ENCODE measurements at places on chromosomes 5 and 9.

GRCh38 chr5:10288592-10289219 is 19.0 kb downstream of the CMBL start:
- DNase-seq = peak; percentile 51

- no peak for DNase-seq
Measured at GRCh38 chr9:84924266-84924665, 254.7 kb downstream of the NTRK2 start.

DNA sequence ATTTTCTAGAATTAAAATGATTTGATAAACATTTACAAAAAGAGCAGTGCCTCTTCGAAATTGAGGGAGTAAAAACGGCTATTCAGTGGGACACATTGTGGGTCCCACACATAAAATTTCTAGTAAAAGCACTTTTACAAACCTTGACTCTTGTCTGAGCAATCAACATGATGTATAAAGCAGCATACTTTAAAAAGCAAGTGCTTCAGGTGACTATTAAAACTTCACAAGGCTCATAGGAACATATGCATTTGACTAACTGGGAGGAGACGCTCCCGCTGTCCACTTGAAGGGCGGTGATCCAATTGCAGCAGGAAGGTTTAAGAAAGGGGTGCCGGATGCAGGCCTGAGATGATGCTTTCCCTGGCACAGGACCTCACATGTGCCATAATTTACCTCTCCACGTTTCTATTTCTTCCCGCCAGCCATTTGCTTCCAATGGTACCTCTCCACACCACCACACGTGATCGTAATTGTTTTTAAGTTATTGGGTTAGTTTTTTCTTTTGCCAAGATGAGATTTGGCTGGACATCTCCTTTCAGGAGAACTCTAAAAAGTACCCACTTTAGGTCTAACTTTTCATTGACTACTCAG is 1.8 kb downstream of the MCTP1 start:
- no peak for DNase-seq

DNA sequence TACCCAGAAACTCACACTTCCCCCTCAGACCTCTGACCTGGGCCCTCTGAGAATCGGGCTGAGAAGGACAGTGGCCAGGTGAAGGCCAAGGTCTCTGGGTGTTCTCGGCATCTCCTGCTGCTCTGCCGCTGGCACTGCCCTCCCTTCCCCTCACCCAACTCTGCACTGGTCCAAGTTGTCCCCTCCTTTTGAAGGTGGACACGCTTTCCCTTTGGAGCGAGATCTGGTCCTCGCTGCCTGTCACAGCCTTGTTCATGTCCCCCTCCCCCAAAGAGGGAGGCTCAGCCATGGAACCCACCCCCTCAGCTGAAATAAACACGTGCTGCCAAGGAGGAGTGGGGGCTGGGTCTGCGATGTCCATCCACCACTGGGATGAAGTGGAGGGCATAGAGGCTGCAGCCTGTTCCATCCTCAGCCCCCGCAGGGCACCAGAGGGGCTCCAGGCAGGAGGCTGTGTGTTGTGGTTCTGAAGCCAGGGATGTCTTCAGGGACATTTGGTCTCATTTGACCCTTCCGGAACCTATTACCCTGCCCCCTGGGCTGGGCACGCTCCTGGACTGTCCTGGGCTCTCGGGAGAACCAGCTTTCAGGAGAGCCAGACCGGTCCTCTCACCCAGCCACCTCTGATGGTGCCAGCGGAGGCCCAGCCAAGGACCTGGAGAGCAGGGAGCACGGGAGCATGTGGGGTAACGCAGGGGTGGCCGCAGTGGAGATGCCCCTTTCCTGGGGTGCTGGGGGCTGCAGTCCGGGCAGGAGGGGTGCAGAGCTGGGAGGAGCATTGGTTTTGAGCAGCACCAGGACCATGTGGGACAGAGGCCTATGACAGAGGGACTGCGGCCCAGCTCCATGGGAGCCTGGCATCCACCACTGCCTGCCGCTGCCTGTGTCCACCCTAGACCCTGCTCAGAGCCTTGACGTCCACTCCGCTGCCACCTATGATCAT is 4.7 kb upstream of the LCN2 start:
- no peak for DNase-seq

GRCh38 chr9:81559709-81560108 is 129.6 kb downstream of the TLE1 start:
- DNase-seq = no peak

GRCh38 chr5:31898036-31898632 is 259.2 kb downstream of the PDZD2 start:
- DNase-seq = no peak

DNA sequence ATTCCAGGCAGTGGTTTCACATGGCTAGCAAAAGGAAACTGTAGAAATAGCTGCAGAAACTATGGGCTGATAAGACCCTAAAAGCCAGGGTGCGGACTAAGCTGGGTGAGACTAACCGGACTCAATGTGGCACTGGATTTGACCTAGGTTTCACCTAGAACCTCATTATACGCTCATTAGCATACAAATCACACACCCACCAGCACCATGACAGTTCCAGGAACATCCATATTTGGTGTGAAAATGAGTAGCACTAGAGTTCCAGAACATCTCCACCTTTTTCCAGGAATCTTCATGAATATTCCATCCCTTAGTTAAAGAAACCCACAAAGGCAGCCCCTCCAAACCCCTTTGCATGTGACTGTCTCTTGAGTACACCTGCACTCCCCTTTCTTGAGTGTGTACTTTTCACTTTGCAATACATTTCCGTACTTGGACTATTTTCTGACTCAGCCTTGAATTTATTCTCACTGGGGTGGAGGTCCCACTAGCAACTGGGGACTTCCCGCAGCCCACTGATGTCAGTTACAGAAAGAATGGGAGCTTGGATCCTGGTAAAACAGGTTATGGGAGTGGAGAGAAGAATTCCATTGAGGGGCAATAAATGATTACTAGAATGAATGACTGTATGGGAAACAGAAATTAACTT is 58.0 kb upstream of the SPATA31C2 start:
- DNase-seq = no peak

GRCh38 chr5:113232667-113233066 is 202.1 kb downstream of the TSSK1B start:
- DNase-seq = peak; percentile 48

- DNase-seq = no peak
Measured at GRCh38 chr5:172402531-172403188, 51.7 kb downstream of the SH3PXD2B start.

DNA sequence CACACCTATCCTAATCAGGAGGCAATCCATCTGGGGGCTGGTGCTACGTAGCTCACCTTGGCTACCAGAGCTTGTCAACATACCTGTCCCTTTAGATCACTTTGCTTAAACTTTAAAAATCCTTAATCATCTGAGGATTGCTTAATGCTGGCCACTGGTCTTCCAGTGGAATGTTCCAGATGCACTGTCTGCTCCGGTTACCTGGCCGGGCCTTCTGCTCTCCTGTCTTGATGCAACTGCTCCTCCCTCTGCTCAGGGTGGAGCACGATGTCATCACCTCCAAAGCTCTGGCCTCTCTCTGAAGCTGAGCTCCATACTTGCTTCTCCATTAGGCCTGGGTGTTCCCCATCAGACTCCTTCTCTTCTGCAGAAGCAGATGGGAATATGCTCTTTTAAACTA is 106.5 kb upstream of the OTULINL start:
- no peak for DNase-seq

- DNase-seq = no peak
Measured at GRCh38 chr5:90170261-90170660, 239.3 kb downstream of the CETN3 start.

GRCh38 chr9:68817079-68817875 is 112.2 kb downstream of the PIP5K1B start:
- no peak for DNase-seq

- no peak for DNase-seq
Measured at GRCh38 chr5:65873181-65873750, 53.1 kb upstream of the ERBIN start.

DNA sequence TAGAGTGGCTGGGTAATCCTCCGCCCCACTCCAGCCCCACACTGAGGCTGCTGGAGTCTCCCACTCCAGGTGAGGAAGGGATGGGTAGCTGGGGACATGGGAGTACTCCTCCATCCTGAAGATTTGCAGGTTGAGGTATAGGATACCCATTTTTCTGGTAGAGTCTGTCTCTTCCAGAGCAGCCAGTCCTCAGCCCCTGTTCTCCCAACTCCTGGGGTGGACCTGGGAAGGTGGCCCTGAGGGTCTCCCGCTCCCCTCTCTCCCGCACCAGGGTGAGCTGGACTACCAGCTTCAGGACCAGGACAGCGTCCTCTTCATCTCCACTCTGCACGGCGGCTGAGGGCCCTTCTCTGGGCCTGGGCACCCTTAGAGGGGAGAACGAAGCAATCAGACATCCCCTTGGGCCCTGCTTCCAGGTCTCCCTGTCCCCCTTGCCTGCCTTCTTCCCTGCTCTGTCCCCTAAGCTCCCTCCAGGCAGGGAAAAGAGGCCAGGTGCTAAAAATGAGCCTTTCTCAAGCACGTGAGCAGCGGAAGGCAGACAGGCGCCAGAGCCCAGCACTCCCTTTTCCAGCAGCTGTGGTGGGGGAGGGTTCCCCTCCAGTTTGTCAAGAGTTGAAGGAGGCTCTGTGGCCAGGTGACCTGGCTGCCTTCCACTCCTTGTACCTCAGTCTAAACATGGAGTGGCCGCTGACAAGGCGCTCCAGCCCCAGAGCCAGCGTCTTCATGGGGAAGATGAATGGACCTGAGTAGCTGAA is 18.4 kb downstream of the URM1 start:
- no peak for DNase-seq

GRCh38 chr9:100686420-100686819 is 108.5 kb downstream of the CAVIN4 start:
- DNase-seq = no peak

DNA sequence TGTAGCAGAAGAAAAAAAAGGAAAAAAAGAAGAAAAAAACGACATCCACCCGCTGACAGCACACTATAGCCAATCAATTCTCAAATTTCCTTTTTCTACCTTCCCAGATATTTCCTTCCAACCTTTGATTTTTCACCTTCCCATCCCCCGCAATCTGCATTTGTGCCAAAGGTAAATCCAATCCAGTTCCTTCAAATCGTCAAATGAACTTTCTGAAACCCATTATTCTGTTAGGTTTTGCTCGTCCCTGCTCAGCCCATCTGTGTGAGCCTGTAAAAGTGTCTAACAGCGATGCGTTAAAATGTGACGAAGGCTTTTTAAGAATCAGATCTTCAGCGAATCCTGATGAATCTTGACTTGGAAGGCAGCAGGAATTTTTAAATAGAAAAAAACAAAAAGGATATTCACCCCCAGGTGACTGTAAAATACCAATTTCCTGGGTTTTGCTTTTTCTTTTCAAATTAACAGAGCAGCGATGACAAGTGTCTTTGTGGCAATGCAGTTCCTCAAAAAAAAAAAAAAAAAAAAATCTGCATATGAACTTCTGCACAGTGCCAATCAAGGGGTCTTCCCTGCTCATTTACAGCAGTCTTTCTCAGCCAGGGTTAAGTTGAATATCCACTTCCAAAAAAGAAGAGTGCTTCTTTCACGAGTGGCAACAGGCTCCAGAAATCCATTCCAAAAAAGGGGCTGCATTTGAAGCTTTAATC is 367 bp upstream of the SHC3 start:
- no peak for DNase-seq

GRCh38 chr5:9338796-9339195 is 207.1 kb downstream of the SEMA5A start:
- no peak for DNase-seq

- DNase-seq = peak; percentile 43
Measured at GRCh38 chr9:75087289-75087823, 599 bp downstream of the NMRK1 start.

- no peak for DNase-seq
Measured at GRCh38 chr9:118008246-118008645, 304.0 kb downstream of the TLR4 start.

GRCh38 chr5:74367241-74367733 is 273.2 kb downstream of the ENC1 start:
- no peak for DNase-seq

DNA sequence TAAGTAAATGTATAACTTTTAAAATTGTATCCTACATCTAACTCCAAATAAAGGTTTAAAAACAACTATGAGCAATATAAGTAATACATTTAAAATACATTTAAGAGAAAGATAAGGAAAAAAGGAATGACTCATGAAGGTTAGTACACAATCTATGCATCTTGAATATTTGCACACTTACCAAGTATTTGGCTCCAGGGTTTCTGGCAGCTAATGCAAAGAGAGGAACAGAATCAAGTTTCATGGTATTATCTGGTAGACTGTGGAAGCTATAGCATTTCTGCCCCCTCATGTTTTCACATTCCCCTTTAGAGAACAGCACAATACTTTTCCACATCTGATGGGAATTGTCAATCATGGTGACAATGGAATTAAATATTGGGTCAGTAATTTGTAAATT is 132.1 kb downstream of the COX7C start:
- no peak for DNase-seq

- DNase-seq = no peak
Measured at GRCh38 chr9:124680049-124680448, 91.1 kb downstream of the NR6A1 start.

- DNase-seq = no peak
Measured at GRCh38 chr9:124290743-124291554, 33.2 kb downstream of the NEK6 start.

GRCh38 chr9:127801955-127802575 is 617 bp upstream of the FPGS start:
- DNase-seq = no peak

DNA sequence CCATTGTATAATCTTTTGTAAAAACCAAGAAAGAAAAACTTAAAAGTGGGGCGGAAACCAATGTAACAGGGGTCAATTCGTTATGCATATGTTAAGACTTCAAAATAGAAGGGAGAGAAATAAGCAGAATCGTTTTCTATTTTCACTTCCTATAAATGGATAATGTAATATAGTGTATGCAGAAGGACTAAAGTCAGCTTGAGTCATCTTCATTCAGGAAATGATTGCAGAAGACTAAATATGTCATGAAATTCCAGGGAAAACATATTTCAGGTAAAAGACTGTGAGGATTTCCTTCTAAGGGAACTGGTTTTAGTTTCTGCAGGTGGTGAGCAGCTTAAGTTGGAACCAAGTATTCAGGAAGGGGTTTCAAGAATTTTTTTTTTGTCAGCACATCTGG is 753.3 kb downstream of the IRX1 start:
- no peak for DNase-seq

- DNase-seq = no peak
Measured at GRCh38 chr9:134011401-134011800, 13.9 kb upstream of the BRD3OS start.

DNA sequence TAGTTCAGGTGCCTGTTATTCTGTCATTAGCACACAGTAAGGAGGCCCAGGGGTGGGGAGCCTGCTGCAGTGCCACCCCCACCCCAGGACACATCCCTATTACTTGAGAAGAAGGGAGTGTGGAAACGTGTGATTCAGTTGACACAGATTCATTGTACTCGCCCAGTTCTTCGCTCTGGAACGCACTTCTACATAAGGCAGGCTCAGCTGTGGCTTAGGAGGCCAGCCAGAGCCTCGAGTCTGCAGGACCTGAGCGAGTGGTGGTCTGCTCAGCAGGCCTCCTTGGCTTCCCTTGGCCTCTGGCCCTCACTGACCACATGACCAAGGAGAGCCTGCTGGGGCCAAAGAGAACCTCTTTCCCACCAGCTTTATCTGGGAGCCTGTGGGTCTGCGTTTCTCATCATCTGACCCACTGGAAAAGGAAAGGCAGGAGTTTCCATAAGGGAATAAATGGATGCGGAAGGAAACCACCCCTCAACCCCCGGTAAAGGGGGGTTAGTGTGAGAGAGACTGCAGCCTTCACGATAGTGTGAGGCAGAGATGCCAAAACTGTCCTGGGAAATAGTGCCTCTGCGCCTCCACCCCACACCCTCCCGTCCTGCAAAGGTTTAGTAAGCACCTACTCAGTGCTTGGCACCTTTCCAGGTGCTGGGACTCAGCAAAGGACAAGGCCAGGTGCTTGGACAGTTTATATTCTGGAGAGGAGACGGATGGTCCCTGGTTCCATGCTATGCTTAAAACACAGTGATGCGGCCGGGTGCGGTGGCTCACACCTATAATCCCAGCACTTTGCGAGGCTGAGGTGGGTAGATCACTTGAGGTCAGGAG is 73.7 kb downstream of the PPARGC1B start:
- DNase-seq = peak; percentile 49

All from ovary (tissue), 10 donors.